ENCODE measurements at places on chromosomes 11 and 22. TPM values are rescaled to one million over a fixed set of nuclear protein-coding genes. Genes with fewer than 3 reads are reported as not detected.

The APOL6 gene
- 65.2 TPM for total RNA-seq

The NCF4 gene
- 59.7 TPM for total RNA-seq

The DNAJC24 gene
- 17.6 TPM for total RNA-seq

The OVOL1 gene
- not detected for total RNA-seq

The EWSR1 gene
- 336 TPM for total RNA-seq

The OR51E2 gene
- total RNA-seq = not detected

The MMP27 gene
- total RNA-seq = not detected

The NTM gene
- total RNA-seq = not detected

The SLC22A25 gene
- total RNA-seq = not detected

The CECR2 gene
- 0.02 TPM for total RNA-seq

The FXYD6 gene
- total RNA-seq = 0.12 TPM

The OR10A2 gene
- not detected for total RNA-seq

The OR2AT4 gene
- total RNA-seq = not detected

The OR2AG2 gene
- not detected for total RNA-seq

The FJX1 gene
- not detected for total RNA-seq

The DGCR6 gene
- 1.1 TPM for total RNA-seq

The CNGA4 gene
- total RNA-seq = not detected
